Stimulated activated CD8-positive, alpha-beta memory T cell treated with anti-CD3 and anti-CD28 coated beads, Interleukin-2, amount 100 ng/mL, for 48 hours (primary cell): ENCODE measurements at places on chromosomes 11 and 22.

- DNase-seq, result no peak
Observed at GRCh38 chr11:92480499-92480898, 255.9 kb downstream of the FAT3 start.

DNA sequence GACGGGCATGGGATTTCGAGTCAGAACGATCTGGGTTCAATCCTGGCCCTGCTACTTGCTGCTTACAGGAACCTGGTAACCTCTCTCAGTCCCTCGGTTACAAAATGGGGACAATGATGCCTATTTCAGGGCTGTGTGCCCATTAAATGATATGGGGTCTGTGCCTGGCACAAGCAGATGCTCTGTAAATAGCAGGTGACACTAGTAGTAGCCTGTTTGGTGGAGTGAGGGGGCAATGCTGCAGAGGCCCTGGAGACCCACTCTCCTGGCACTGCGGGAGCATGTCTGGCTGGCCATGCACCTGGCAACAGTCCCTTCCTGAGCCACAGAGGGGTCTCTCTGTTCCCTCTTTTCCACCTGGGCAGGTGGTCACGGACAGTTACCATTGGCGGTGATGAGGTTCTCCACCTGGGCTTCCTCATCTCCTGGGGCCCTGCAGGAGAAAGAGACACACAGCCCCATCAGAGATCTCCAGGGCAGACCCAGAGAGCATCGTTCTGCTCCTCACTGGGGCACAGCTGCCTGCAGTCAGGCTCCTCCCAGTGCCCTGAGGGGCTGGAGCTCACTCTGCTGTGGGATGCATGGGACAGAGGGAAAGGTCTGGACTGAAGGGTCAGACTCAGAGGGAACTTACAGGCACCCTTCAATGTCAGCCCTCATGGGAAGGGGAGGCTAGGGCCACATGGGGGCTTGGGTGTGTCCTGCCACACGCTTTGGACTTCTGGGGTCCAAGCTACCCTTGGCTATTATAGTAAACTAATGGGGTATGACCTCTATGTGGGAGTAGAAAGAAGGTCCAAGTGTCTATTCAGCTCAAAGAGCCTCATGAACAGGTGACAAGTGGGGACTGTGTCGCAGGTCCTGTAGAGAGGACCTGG is 15.6 kb upstream of the FXYD2 start:
- DNase-seq, result no peak

DNA sequence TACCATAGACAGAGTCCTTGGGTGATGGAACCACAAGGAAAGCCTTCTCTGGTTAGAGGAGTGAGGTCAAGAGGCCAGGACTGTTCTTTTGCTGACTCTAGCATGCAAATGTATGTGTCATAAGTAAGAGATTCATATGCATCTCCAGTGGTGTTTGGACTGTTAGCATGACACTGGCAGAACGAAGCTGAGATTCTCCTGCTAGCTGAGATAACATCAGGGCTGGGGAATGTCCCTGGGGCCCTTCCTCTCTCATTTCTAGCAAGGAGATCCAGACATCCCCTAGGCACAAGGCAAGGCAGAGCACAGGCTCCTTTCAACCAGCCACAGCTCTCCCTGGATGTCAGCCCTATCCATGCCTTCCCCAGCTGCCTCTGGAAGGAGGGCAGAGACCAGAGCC is 711.3 kb downstream of the OPCML start:
- no peak for DNase-seq

DNA sequence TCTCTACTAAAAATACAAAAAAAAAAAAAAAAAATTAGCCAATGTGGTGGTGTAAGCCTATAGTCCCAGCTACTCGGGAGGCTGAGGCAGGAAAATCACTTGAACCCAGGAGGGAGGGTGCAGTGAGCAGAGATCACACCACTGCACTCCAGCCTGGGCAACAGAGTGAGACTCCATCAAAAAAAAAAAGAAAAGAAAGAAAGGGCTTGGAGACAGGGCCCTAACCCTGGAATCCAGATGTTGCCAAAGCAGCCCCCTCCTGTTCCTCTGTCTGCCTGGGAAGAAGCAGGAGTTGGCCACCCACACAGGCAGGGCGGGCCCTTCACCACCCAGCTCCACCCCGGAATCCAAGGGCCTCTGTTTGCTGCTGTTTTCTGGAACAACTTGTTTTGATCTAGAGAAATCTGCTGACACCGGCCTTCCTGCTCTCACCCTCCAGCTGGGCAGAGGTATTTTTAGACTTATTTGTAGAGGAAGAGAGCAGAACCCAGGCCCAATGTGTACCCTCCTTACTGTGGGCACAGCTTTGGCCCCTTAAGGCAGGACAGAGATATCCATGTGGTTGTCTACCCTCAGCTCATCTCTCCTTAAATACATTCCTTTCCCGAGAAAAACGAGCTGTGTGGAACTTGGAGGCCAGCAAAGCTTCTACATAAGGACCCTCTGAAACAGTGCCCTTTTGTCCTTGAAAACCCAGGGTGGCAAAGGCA is 2.7 kb upstream of the NEAT1 start:
- no peak for DNase-seq

DNA sequence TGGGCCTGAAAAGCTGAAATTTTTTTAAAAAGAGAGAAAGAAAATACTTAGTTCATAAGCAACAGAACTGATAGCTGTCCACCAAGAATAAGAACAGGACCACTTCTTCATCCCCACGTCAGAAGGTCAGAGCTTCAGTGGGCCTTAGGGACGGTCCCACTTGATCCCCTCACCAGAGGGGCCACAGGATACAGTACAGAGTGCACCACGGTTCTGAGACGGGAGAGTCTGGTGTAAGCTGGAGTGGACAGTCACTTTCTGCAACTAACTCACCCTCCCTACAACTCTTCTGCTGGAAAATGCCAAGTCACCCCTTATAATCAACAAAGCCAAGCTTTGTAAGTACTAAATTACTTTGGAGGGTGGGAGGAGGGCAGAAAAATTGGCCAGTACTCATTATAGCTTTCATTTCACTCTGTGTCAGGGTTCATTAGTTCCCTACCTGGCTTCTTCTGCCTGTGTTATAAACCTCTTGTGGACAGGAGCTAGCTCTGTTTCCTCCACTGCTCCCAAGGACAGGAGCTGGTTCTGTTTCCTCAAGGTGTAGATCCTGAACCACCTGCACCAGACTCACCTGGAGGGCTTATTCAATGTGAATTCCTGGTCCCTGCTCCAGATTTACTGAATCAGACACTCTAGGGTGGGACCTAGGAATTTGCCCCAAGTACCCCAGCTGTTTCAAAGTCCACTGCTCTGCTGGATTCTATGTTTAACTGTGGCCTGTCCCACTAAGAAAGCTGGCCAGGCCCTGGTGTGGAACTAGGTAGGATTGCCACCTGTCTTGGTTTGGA is 39.6 kb downstream of the SCGB1A1 start:
- no peak for DNase-seq

- DNase-seq, result no peak
Observed at GRCh38 chr11:119100246-119100970, 1.2 kb downstream of the DPAGT1 start.

DNA sequence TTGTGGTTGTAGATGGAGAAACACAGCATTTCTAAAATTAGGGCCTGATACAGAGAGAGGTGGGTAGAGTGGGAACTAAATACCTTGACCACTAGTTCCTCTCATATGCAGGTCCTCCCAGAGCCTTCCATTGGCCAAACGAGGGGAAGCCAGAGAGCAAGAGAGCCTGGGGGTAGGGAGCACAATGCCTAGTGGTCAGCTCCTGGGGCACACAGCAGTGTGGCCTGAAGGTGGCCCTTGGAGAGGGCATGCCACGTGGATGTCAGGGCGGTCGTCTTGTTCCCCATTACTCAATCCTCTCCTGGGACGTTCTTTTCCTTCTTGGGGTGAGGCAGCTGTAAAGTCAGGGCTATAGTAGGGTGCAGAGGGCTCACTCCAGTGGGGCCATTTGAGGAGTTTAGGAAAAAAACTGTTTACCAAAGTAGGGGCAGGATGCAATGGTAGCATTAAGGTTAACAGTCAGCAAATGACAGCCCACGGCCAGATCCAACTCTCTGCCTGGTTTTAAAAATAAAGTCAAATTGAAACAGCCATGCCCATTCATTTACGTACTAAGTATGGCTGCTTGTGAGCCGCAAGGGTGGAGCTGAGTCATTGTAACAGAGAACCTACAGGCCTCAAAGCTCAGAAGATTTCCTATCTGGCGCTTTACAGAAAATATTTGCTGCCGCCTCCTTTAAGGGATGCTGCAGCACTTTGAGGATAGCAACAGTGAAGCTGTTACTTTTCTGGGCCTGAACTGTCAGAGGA is 7.6 kb downstream of the MYO18B start:
- DNase-seq, result peak; percentile 23

GRCh38 chr11:11463405-11463804 is 110.4 kb upstream of the CSNK2A3 start:
- no peak for DNase-seq

- DNase-seq, result no peak
Observed at GRCh38 chr11:12842933-12843636, 166.0 kb upstream of the RASSF10 start.

GRCh38 chr11:18676803-18677202 is 21.8 kb upstream of the TMEM86A start:
- no peak for DNase-seq

DNA sequence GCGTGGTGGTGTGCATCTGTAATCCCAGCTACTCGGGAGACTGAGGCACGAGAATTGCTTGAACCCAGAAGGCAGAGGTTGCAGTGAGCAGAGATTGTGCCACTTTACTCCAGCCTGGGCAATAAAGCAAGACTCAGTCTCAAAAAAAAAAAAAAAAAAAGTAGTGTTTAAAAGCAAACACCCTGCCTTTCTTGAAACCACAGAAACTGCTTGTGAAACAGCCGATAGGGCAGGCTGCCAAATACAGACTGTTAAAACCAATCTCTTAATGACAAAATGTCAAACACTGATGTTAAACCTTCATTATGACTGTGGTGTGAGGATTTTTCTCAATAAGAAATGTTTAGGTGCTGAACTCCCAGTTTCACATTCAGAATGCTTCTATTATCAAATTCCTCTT is 27.3 kb downstream of the MARK2 start:
- peak; percentile 63 for DNase-seq

DNA sequence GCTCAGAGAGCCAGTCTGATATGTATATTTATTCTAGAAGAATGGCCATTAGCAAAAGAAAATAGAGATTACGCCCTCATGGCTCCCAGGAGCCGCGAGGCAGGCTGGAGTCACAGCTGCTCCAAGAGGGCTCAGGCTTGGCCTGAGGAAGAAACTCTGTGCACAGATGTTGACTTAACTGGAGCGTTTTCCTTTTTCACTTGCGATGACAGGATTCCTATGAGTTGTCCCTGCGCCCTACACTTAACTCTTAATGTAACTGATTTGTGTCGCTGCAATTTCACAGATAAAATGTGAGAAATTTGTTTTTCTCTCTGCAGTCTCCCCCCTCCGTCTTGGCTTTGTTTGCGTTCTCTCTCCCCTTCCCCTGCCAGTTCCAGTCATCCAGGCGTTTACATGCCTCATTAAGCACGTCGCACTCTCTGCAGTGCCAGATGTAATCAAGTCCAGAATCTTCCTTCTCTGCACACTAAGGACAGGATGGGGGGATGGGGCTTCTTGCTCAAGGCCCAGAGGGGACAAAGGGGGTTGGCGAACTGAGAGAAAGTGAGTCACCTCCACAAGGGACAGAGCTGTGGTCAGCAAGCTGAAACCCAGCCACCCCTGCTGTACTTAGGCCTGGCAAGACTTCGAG is 1060.1 kb downstream of the NTM start:
- no peak for DNase-seq

GRCh38 chr11:36186340-36187175 is 102.7 kb downstream of the COMMD9 start:
- DNase-seq, result no peak

- no peak for DNase-seq
Observed at GRCh38 chr11:120643284-120643683, 131.7 kb downstream of the GRIK4 start.

GRCh38 chr22:22800716-22801115 is 86.9 kb upstream of the IGLL5 start:
- no peak for DNase-seq

- DNase-seq, result no peak
Observed at GRCh38 chr11:128936606-128937251, 5.9 kb downstream of the TP53AIP1 start.

DNA sequence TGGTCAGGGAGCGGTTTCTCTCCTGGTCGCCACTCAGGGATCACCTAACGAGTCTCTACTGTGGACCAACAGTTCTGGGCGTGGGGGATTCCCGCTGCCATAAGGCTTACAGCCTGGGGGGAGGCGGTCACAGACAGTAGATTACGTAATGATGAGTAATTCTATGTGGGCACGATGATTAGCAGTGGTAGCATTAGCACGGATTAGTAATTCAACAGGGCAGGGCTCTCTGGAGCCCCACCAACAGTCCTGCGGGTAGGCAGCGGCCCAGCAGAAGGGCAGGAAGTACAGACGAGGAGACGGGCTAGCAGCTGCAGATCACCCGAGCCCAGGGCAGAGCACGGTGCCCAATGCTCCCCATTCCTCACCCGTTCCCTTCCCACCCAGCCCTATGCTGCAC is 3.6 kb downstream of the SHISAL1 start:
- no peak for DNase-seq

- DNase-seq, result no peak
Observed at GRCh38 chr11:73445980-73446379, 69.8 kb downstream of the RELT start.

DNA sequence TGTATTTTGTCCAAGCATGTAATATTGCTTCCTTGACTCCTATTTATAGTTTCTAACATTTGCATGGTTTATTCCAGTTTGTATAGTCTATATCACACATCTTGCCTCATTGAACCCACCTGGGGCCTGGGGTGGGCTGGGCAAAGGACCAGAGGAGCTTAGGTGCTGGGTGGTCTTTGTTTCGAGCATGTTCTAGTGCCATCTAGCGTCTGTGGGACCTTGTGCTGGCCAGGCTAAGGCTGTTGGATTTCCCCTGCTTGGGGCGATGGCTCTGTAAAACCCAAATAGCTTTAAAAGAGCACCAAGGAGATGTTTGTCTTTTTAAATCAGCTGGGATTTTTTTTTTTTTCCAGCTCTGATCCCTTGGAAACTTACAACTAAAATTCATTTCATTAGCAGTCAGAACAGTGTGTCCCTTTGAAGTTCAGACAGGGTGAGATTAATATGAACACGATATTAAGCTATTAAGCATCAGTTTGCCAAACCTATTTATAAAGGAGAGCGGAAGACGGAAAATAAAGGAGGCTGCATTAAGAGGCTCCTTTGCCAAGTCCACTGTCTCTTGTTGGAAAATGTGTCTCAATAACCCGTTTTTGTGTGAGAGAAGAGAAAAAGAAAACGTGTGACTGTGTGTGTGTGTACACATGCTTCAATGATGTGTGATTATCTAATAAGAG is 157.4 kb downstream of the COMMD9 start:
- DNase-seq, result no peak

DNA sequence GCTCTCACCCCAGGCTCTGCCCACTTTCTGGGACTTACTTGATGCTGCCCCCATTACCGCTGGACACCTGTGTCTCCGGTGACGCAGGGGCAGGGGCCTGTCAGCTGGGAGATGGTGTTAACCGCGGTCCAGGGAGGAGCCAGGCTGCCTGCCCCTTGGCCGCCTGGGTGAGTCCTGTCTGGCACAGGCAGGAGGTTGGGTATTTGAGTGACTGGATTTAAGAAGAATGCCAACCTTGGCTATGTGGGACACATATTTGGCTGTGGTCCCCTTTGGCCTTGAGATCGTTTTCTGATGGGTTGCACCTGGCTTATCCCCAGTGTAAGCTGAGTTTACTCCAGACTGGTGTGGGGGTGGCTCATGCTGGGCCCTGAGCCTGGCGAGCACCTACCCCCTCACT is 2.5 kb downstream of the MUC6 start:
- DNase-seq, result no peak
